Stimulated activated memory B cell treated with anti-CD40 and anti-IgM and Interleukin-4, amounts not matched to agents 10 μg/mL and 1 μg/mL and 100 μg/mL, for 72 hours (primary cell): ENCODE measurements at places on chromosomes 3 and 15.
A peak's percentile ranks its signal among the peaks of the same experiment; 100 is the strongest.

DNA sequence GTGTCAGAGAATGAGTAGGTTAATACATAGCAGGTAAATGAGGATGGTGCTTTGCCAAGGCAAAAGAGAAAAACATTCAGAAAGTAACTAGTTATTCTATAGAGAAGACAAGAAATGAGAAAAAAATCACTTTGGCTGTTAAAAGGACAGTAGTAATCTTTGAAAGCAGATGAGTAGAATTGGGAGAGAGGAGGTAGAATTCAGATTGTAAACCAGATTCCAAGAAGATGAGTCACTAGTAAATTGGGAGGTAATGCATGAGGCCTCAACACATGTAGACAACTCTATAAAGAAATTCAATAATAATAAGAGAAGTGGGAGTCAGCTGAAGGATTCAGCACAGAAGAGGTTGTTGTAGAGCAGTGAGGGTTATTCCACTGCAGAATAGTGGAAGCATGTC lies 81.4 kb downstream of the MBNL1 start:
- no peak overlapping the region for H3K27ac ChIP-seq
- H3K4me1 ChIP-seq, result peaks cover 27% of the 10 kb centered on the region
- H3K27me3 ChIP-seq, result no peaks in the 10 kb centered on the region
- ATAC-seq, result no peak

DNA sequence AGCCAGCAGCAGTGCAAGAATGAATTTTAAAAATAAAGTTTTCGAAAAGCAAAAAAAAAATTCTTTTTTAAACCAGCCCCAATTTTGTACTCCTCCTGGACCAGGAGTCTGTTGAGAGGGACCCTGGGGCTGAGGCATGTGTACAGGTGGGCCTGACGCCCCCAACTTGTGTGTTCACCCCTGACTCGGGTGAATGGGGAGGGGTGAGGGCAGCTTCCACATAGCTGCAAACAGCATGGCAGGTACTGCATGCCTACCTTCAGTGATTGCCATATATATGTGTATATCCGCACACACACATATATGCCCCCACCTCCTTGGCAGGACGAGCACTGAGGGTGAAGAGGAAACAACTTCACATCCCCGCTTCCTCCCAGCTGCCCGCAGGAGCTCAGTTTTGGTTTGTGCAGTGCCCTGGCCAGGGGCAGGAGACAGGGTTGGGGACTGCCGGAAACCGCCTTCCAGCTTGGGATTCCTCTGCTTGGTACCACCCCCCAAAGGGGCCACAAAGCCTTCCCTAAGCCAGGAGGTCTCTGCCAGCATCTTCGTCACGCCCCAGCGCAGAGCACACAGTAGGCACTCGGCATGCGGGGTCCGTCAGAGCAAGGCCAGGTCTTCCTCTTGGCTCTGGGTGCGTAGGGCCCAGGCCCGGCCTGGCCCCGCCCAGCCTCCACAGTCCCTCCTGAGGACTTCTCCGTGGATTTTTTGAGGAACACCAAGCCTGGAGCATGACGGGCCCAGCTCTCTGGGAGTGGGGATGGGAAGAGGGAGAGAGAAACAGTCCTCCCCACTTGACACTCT lies 61.8 kb upstream of the RPL32 start:
- H3K4me1 ChIP-seq, result peaks cover 35% of the 10 kb centered on the region
- H3K36me3 ChIP-seq, result peaks cover 48% of the 10 kb centered on the region
- no peaks in the 10 kb centered on the region for H3K27me3 ChIP-seq
- no peak overlapping the region for H3K4me3 ChIP-seq
- peak overlapping the region; percentile 69 for H3K27ac ChIP-seq

GRCh38 chr15:65981837-65982626 lies 112.7 kb downstream of the RAB11A start:
- H3K4me1 ChIP-seq, result peaks cover 24% of the 10 kb centered on the region
- H3K4me3 ChIP-seq, result peak overlapping the region; percentile 47
- no peak overlapping the region for H3K27ac ChIP-seq
- peaks cover 18% of the 10 kb centered on the region for H3K27me3 ChIP-seq

DNA sequence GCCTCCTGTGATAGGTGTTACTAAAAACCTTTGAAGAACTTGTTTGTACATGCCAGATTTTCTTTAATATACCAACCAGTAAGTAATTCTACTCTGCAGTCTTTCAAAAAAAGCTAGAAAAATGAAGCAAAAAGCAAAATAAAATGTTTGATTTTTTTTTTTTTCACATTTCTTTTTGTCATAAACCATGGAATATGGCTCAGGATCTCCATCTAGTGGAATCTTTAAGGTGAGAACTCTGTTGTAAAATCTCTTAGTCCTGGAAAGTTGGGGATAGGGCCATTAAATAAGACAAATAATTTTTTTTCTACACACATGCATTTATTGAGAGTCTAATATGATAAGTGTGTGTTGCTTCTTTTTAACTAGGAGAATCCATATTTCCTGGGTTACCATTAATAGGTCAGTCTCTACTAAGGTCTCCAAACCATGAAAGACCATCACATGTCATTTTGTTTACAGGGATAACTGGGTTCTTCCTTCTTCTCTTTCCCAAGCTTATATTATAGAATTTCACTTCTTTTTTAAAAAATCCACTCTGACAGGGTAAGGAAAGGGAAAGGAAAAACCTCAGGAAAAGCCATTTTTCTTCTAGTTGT lies 84.6 kb downstream of the SLC9A9 start:
- no peak overlapping the region for H3K27ac ChIP-seq
- no peak overlapping the region for H3K4me3 ChIP-seq
- H3K4me1 ChIP-seq, result peaks cover 6% of the 10 kb centered on the region
- no peaks in the 10 kb centered on the region for H3K27me3 ChIP-seq
- ATAC-seq, result no peak
